ENCODE measurements at places on chromosomes 12 and 14.
A peak's percentile ranks its signal among the peaks of the same experiment; 100 is the strongest.

DNA sequence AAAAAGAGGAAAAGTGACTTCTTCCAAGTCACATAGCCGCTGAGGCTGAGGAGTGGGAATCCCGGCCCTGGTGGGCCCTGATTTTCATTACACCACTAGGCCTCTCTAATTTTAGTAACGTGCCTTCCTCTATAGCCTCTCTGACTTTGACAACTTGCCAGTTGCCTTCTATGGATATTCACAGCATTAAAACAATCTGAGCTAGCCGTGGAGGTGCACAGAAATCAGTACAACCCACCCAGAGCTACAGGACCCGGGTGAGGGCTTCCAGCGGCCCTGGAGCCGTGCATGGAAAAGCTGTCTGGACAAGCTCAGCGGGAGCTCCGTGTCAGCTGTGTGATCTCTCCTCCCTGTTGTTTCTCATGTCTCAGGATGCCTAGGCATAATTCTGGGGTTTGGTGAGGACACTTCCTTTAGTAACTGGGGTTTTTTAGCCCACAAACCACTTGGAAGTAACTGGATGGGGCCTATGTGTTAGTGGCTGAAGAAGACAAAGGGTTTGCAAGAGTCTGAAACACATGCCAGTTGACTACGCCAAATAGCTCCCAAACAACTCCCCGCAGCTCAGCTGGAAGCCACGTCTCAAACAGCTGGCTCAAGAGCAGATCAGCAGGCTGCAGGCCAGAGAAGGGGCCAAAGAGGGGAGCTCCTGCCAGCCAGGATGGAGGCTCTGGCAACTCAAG, 53.0 kb downstream of the SSH1 start:
- no peak for DNase-seq

GRCh38 chr12:10191865-10192264, 13.0 kb downstream of the TMEM52B start:
- DNase-seq: no peak

DNA sequence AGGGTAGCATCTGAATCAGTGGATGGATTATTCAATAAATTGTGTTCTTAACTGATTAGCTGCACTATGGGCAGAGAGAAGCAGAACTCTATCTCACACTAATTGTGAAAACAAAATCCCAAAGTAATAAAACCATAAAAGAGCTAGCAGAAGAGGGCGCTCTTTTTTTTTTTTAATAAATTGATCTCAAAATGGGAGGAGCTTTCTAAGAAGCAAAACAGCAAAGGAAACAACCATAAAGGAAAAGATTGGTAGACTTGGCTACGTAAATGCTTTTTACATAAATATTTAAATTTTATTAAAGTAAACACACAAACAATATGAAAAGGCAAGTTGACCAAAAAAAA, 1.5 kb upstream of the TM7SF3 start:
- DNase-seq: no peak

- DNase-seq: no peak
Observed at GRCh38 chr12:71556875-71557274, 106.8 kb downstream of the ZFC3H1 start.

GRCh38 chr14:32657081-32657480, 281.6 kb upstream of the NPAS3 start:
- DNase-seq: no peak

GRCh38 chr14:103597623-103598377, 31.2 kb upstream of the KLC1 start:
- DNase-seq: no peak

- DNase-seq: no peak
Observed at GRCh38 chr12:106715582-106715981, 58.9 kb upstream of the RIC8B start.

DNA sequence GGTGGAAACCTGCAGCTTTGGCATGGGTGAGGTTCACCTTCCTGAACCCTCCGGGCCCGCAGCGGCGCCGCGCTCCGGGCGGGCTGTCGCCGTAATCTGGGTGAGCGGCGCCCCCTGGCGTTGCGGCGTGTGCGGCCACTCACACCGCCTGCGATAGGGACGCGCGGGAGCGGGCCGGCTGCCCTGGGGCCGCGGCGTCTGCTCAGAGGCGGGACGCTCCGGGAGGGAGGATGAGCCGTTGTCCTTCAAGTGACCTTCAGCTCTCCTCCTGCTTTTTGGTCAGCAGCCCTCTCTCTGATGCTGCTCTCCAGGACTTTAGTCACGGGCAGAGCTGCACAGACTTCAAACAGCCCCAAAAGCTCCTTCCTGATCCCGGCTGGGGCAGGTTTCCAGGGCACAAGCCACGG, 211.7 kb upstream of the FKBP4 start:
- DNase-seq: no peak

DNA sequence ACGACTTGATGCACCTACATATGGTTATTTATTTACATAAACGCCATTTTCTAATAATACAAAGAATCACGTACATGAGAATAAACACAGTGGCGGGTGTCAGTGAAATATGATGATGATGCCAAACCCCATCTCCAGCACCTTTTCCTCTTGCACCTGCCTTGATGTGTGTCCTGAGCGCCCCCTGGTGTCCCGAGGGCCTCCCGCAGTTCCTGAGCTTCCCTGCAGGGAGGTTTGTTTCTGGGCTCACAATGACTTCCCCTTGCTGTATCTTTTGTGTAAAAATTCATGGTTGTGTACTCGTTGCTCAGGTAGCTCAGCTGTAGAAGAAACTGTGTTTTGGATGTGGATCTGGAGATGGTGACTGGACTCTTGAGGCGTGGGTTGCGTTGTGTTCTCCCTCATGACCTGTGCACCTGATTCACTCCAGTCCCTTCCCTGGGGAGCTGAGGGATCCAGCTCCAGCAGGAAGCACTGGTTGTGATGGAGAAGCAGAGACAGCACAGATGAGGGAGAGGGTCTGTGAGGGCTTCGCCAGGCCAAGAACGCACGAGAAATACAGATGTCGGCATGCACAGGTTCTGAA, 1037.8 kb downstream of the TMEM121 start:
- no peak for DNase-seq

GRCh38 chr12:114976959-114977358, 293.0 kb upstream of the TBX3 start:
- no peak for DNase-seq

DNA sequence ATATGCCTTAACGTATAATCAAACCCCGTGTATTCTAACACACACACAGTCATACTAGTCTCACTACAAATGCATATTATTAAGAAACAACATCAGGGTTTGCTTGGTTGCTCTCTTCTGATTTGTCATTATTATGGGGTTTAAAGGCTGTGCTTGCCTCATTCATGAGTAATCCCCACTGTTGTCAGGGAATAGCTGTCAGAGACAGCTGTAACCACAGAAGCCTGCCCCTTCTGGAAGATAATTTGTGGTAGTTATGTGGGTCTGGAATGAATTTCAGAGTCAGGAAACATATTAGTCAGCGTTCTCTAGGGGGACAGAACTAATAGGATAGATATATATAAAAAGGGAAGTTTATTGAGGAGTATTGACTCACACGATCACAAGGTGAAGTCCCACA, 456.9 kb upstream of the TMEM132C start:
- DNase-seq: peak; percentile 70

- no peak for DNase-seq
Observed at GRCh38 chr12:109087250-109087649, 6.0 kb downstream of the ALKBH2 start.

DNA sequence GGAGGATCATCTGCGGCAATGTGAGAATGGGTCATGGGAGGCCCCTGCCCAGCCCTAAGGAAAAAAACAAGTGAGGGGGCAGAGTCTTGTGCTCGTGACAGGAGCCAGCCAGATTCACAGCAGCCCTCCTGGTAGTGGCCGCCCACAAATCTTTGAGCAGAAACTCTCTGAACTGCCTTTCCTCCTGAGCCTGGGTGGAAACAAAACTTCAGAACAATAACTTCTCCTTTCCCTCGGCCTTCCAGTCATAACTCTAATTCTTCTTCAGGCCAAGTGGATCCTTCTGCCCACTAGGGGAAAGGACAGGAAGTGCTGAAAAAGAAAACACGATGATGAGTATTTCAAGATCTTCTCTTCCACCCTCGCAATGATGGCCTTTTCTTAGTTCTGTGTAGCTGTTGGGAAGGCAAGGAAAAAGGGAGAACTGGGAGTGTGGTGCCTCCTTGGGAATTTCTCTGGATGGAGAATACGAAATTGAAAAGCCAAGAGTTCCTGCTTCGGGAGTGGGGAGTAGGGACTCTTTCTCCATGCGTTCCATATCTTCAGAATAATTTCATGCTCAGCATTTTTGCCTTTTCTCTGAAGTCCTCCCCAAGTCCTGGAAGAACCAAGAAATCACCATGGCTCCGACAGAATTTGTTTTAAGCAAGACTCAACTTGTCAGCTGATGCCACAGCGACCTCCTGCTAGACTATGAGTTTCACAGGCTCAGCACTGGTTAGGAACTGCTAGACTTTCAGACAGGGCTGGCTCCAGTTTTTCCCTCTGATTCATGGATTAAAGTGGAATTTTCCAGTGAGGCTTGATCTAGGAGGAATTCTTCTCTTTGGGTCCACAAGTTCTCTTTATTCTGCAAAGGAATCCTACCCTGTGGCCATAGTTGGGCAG, 188.9 kb downstream of the CAND1 start:
- DNase-seq: no peak

DNA sequence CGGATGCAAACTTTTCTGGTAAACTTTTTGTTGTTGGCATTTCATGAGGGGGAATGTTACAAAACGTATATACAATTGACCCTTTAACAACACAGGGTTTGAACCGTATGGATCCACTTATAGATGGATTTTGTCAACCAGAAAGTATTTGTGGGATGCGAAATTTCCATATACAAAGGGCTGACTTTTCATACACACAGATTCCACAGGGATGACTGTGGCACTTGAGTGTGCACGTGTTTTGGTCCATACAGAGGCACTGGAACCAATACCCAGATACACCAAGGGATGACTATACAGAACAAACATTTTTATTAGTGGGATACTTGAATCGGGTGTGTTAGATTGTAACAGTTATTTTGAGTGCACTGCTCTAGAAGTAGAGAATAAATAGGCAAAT, 29.8 kb upstream of the CCT2 start:
- DNase-seq: no peak

DNA sequence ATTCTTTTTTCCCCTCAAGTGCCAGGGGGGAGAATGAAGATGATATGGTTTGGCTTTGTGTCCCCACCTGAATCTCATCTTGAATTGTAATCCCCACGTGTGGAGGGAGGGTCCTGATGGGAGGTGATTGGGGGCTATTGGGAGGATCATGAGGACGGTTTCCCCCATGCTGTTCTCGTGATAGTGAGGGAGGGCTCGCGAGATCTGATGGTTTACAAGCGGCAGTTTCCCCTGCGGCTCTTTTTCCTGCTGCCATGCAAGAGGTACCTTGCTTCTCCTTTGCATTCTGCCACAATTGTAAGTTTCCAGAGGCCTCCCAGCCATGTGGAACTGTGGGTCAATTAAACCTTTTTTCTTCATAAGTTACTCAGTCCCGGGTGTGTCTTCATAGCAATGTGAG, 173.7 kb downstream of the CAND1 start:
- no peak for DNase-seq

All from SK-N-MC (cell line).